ENCODE measurements at places on chromosomes 16 and 17. TPM values are rescaled to one million over a fixed set of nuclear protein-coding genes. Genes with fewer than 3 reads are reported as not detected.
A peak's percentile ranks its signal among the peaks of the same experiment; 100 is the strongest.

DNA sequence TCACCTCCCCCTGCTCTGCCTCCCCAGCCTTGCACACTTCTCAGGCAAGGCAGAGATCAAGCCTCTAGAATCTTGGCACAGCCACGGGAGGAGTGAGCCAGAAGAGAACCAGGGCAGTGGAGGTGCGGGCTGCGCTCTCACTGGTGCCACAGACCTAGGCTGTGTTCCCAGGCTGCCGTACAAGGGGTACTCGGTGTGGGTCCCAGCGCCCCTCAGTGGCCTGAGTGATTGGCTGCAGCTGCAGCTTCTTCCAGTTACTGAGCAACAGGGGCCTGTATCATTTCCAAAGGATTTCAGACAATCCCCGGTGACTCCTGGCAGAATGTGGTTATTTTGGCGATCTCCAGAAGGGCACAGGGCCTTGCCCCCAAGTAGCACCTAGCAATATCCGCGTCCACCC is 1852.1 kb downstream of the TP53TG3F start:
- H3K4me1 ChIP-seq = no peaks in the 10 kb centered on the region
- H3K36me3 ChIP-seq = no peaks in the 10 kb centered on the region
- no peak for DNase-seq
- no peak overlapping the region for H3K4me3 ChIP-seq

DNA sequence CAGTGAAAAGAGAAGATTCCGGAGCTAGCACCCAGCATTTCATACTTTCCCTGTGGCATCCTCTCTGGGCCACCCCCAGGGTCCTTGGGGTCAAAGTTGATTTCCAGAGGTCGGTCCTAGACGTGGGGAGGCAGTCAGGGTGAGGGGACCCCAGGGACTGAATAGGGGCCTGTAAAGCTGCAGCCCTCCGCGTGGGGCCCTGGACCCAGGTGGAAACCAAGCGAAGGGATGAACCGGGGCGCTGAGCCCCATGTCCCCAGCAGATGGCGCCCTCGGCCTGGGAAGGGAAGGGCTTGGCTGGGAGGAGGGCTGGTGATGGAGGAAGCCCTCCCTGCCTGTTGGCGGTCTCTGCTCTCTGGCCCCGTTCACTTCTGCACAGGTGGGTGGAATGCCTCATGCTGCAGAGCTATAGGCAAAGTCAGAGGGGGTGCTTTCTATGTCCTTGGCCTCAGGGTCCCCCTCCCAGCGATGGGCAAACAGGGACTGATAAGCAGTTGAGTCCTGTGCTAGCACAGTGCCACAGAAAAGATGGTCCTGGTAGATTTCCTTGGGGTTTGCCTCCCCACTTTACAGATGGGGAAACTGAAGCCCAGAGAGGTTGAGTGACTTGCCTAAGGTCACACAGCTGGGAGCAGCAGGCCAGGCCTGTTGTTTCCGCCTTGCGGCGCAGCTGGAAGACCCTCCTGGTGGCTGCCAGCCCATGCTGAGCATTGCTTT is 163.4 kb upstream of the CIBAR2 start:
- no peak overlapping the region for H3K4me3 ChIP-seq
- no peaks in the 10 kb centered on the region for H3K36me3 ChIP-seq
- no peak overlapping the region for H3K27ac ChIP-seq
- H3K27me3 ChIP-seq = no peaks in the 10 kb centered on the region
- no peaks in the 10 kb centered on the region for H3K4me1 ChIP-seq

Gene ZPBP2
- total RNA-seq = not detected

- no peak overlapping the region for H3K27ac ChIP-seq
- H3K36me3 ChIP-seq = peaks cover 10% of the 10 kb centered on the region
- no peaks in the 10 kb centered on the region for H3K27me3 ChIP-seq
- DNase-seq = no peak
- H3K4me1 ChIP-seq = no peaks in the 10 kb centered on the region
Measured at GRCh38 chr17:77503916-77504651, 363.3 kb downstream of the SEC14L1 start.

Gene BCL6B
- total RNA-seq = 0.50 TPM

DNA sequence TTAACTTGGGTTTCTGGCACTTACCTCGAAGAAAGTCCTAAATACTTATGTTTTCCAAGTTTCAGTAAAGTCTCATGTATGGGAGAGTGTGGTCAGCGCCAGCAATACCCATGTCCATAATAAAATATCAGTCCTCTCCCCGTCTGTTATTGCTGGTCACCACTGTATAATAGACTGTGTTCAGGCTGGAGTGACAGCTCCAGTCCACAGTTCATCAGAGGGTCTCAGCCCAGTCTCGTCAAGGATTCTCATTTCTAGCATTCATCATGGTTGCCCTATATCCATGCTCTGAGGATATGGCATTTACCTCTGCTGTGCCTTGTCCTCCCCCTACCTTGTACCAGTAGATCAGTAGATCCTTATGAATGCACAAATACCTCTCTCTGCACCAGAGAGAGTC is 384.5 kb downstream of the NPIPA7 start:
- no peaks in the 10 kb centered on the region for H3K4me1 ChIP-seq
- H3K36me3 ChIP-seq = no peaks in the 10 kb centered on the region
- DNase-seq = no peak
- no peak overlapping the region for H3K27ac ChIP-seq
- H3K27me3 ChIP-seq = no peaks in the 10 kb centered on the region

DNA sequence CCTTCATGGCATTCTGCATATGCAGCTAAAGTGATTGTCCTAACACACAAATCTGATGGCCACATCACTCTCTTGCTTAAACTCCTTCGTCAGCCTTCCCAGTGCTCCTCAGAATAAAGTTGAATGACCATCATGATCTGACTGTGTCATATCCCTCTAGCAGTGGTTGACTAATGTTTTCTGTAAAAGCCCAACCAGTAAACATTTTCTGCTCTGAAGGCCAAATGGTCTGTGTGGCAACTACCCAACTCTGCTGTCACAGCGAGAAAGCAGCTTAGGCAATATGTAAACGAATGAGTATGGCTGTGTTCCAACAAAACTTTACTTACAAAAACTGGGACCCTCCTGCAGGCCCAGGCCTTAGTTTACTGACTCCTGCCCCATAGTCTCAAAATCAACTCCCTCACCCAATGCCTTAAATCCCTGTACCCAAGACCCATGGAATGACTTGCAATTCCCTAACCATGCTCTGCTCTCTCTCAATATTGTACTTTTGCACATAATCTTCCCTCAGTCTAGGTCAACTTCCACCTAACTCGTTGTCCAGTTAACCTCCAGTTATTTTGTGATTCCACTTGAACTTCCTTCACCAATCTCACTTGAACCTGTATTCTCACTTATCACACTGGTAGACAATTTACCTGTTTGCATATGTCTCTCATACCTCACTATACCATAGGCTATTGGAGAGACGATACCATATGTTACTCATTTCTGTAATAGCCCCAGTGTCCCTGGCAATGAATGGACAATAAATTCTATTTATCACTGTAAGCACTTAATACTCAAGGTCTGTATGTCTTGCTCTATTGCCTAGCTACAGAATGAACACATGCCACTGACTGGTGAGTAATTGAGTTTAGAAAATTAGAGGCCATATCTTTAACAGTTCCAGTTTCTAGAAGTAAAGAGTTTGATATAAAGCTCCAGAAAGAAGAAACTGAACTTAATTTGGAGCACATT is 29.1 kb downstream of the TMEM100 start:
- DNase-seq = peak; percentile 79
- no peak overlapping the region for H3K4me3 ChIP-seq
- H3K36me3 ChIP-seq = no peaks in the 10 kb centered on the region
- no peaks in the 10 kb centered on the region for H3K27me3 ChIP-seq

DNA sequence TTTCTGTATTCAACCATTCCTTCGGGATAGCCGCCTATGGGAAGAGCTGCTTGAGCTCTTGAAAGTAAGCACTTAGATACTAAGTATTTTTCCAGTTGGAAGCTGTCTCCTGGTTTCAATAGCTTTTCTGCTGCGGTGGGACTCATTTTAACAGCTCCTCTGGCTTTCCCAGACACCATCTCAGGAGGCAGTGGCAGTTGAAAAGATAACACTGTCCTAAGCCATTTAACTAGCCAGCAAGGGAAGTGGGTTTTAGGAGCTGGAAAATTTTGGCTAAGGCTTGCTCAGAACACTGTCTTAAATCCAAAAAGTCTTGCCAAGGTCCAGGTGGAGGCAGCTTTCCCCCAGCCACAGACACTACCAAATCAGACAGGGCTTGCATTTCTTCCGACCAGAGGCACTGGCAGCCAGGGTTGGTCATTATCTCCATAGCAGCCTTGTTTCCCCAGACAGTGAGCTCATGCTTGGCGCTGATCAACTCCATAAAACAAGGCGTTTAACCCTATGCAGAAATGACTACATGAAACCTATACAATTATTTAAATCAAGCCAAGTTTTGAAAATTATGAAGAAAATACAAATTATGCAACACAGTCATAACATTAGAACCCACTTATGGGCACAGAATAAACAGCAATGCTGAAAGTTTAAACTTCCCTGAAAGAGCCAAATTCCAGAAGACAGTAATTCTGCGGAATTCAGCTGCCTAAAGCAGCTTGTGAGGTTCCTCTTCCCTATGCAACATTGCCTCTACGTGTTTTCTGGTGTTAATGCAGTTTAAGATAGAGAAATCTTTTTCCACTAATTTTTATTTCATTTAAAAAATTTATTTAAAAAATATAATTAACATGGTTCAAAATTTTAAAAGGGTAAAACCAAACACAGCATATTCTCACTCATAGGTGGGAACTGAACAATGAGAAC is 25.0 kb downstream of the GABARAPL2 start:
- H3K4me1 ChIP-seq = peaks cover 5% of the 10 kb centered on the region
- no peaks in the 10 kb centered on the region for H3K27me3 ChIP-seq
- no peaks in the 10 kb centered on the region for H3K36me3 ChIP-seq
- H3K27ac ChIP-seq = peak overlapping the region; percentile 26
- H3K4me3 ChIP-seq = no peak overlapping the region
- DNase-seq = peak; percentile 67

Gene CD300LF
- total RNA-seq = not detected

DNA sequence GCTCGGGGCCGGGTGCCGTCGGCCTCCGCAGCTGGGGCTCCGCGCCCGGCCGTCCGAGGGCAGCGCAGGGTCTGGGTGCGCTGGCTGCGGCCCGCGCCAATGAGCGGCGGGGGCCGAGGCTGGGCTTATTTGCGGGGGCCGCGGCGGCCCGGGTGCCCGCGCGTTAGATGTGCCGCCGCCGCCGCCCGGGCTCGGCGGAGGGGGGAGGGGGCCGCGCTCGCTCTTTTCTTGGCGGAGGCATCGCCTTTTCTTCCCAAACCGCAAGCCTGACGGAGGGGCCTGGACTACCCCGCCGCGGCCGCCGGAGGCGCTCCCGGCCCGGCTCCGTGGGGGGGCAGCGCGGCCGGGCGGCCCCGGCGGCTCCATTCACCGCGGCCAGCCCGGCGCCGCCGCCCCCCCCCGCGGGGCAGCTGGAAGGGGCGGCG is at the start of gene NOTUM:
Gene NOTUM, minus strand, starts transcription at position 101 of the 425 bp plus-strand sequence. CDS start 278 bp downstream, outside the sequence.
- peaks cover 2% of the 10 kb centered on the region for H3K4me1 ChIP-seq
- DNase-seq = peak; percentile 27
- H3K27ac ChIP-seq = no peak within 1 kb of the TSS
- peaks cover 36% of the 10 kb centered on the region for H3K27me3 ChIP-seq

Gene GNG13
- not detected for total RNA-seq

GRCh38 chr17:75352079-75352569 is 53.4 kb downstream of the GRB2 start:
- no peak for DNase-seq
- no peaks in the 10 kb centered on the region for H3K4me1 ChIP-seq
- H3K4me3 ChIP-seq = no peak overlapping the region

Gene CACNB1
- 2.3 TPM for total RNA-seq

DNA sequence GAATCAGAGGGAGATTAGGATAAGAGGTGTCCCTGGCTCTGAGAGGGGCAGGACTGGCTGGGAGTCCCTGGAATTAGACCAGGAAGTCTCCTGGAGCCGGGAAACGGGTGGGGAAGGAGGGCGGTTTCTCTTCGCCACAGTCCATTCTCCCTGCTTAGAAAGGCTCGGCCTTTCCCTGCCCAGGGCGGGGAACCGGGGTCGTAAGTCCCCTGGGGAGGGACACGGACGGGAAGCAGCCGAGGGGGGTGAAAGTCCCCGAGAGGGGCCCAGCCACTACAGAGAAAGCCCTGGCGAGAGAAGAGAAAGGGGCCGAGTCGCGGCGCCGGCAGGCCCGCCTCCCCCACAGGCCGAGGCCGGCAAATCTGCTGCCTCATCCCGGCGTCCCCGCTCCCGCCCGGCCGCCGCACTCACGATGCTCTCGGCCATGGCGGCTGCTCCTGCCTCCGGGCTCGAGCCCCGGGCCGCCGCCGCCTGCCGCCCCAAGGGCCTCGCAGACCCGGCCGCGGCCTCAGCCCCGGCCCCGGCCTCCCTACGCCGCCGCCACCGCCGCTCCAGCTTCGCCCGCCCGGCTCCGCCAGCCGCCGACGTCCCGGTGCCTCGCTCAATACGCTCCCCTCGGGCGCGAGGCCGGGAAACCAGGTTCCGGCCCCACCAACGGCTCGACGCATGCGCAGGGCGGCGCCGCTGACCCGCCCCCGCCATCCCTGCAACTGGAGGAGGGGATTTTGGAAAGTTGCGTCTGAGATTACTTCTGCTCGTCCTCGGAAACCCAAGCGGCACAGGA is at the start of the genes NPLOC4 and TSPAN10:
Gene NPLOC4, minus strand, starts transcription at position 608 of the 784 bp plus-strand sequence. Its CDS starts 182 bp downstream, at position 426.
Gene TSPAN10, plus strand, starts transcription at position 692 of the 784 bp plus-strand sequence. CDS start 5,217 bp downstream, outside the sequence.
- H3K4me1 ChIP-seq = peaks cover 4% of the 10 kb centered on the region
- peak; percentile 83 for DNase-seq
- H3K36me3 ChIP-seq = no peaks in the 10 kb centered on the region

GRCh38 chr17:71735893-71736292 is 384.9 kb upstream of the SOX9 start:
- no peak overlapping the region for H3K27ac ChIP-seq
- H3K4me3 ChIP-seq = no peak overlapping the region
- no peaks in the 10 kb centered on the region for H3K4me1 ChIP-seq
- no peaks in the 10 kb centered on the region for H3K36me3 ChIP-seq

DNA sequence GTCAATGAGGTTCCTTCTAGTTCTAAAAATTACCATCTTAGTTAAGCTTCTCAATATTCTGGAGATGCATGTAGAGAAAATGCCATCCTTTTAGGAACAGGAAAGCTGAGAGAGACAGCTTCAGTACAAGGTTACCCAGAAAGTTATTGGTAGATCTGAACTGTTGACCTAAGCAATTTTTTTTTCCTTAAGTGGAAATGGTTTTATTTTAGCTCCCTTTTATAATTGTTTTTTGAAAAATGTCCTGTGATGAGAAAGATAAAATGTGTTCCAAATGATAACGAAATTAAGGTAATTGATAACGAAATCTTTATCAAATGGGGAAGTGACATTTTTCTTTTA is 8.2 kb downstream of the PSMD7 start:
- no peaks in the 10 kb centered on the region for H3K4me1 ChIP-seq
- H3K27me3 ChIP-seq = no peaks in the 10 kb centered on the region
- no peak overlapping the region for H3K27ac ChIP-seq
- H3K4me3 ChIP-seq = no peak overlapping the region
- no peak for DNase-seq

DNA sequence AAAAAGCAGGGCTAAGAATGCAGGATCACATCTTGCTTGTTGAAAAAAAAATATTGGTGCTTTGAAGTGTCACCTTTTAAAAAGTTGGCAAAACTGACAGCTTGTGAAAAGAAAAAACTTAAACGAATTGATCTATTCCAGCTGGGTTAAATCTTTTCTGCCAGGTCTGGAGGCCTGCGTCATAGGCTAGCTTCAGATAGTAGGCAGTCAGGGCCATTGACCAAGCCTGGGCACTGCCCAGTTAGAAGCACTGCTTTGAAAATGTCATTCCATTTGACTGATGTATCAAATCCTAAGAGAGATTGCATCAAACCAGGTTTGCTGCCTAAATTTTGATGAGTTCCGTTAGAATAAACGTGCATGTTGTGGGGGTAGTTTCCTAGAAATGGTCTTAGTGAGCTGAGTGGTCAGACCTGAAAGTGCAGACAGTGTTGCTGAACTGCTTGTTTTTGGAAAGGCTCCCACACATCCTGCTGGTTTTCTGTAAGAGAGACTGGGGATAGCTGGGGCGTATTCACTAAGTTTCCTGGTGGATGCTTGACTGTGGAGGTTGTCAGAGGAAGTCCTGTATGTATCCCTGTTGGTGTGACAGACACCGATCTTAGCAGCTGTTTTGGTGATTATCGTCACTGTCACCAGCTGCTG is 38.8 kb downstream of the NUP88 start:
- peaks cover 22% of the 10 kb centered on the region for H3K36me3 ChIP-seq
- H3K27ac ChIP-seq = no peak overlapping the region
- no peaks in the 10 kb centered on the region for H3K4me1 ChIP-seq
- no peak overlapping the region for H3K4me3 ChIP-seq
- no peak for DNase-seq

Data from fibroblast of lung (primary cell).